SJSA1 (cell line): ENCODE measurements at places on chromosomes 16 and 17.

DNA sequence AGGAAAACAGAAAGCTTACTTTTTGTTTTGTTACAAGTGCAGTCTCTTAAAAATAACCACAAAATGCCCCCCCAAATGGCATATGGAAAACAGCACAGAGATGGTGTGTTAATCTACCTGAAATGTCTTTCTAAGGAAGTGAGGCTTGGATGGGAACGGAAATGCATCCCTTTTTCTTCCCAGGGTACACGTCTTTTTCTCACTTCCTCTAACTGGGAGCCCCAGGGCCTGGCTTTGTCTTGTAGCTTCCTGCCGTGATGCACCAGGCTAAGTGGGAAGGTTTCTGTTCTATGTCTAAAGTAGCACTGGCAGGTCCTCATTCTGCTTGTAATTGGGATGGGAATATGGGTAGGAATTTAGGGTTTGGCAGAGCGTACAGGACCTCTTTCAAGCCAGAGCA, 52.5 kb upstream of the CACNG3 start:
- no peak for DNase-seq

- no peak for DNase-seq
Measured at GRCh38 chr16:65306300-65306699, 184.4 kb upstream of the CDH11 start.

GRCh38 chr16:57628008-57628781, at the start of gene ADGRG1:
Gene ADGRG1 (plus strand): TSS chr16:57628630. CDS start chr16:57650288, 21,658 bp downstream.
- peak; percentile 93 for DNase-seq

GRCh38 chr17:82065638-82066303, at the start of gene DUS1L:
Gene DUS1L (minus strand): TSS chr17:82065804. CDS start chr17:82065059, 745 bp downstream.
- no peak for DNase-seq

DNA sequence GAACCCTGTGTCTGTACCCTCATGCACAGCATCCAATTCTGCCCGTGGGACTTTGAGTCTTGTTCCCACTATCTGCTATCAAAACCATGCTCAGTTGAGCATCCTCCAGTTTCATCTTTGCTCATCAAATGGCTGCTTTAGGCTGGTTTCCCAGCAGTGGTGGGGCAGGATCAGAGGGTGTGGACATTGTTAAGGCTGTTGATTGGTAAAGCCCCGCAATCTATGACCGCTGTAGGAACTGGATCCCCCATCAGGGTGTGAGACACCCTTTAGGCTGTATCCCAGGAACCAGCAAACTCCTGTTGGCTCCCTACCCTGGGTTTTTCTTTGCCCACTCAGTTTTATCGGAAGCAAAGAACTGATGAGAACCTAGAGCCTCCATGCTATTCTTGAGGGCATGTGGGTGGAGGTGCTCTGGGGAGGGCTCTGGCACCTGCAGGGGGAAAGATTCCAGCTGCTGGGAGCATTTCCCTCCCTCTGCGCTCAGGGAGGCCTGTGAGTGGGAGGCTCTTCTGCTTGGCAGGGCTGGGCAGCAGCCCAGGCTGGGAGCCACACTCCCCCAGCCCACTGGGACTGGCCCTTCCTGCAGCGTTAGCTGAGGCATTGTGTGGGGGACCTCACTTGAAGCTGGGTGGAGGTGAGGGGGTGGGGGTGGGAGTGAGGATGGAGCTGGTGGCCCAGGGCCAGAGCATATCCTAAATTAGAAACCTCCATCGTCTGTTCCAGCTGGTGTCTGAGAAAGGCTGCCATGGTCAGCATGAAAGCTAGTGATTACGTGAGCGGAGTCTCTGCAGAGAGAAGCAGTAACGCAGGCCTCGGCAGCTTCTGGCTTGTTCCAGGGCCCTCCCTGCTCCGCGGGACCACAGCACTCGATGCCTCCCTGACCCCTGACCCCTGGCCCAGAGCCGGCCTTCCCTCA, 160.6 kb downstream of the IRF8 start:
- no peak for DNase-seq

DNA sequence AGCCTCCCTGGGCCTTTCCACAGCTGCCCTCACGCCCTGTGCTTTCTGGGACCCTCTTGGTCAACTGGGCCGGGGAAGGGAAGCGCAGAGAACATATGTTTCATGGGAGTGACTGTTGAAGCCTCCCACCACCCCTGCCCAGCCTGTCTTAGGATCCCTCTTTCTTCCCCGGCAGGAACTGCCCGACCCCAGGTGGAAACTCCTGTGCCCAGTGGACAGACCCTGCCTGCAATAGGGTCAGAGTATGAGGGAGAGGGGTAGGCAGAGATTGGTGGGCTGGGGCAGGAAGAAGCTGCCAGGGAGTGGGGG, 10.5 kb downstream of the HEXIM2 start:
- no peak for DNase-seq

GRCh38 chr17:56545930-56546329, 47.6 kb upstream of the NOG start:
- DNase-seq: no peak

- DNase-seq: no peak
Measured at GRCh38 chr17:2008332-2009126, 16.6 kb downstream of the RTN4RL1 start.
